ENCODE measurements at places on chromosomes 6 and 20. TPM values are rescaled to one million over a fixed set of nuclear protein-coding genes. Genes with fewer than 3 reads are reported as not detected.

The CLVS2 gene
- not detected for total RNA-seq

The PERP gene
- 7.7 TPM for total RNA-seq

The TTK gene
- 4.4 TPM for total RNA-seq

The LCA5 gene
- total RNA-seq, result 10.1 TPM

The MAPK13 gene
- 4.3 TPM for total RNA-seq

The NOX3 gene
- total RNA-seq, result not detected

The TSBP1 gene
- not detected for total RNA-seq

The MYCT1 gene
- 0.29 TPM for total RNA-seq

The BTNL2 gene
- total RNA-seq, result not detected

The POU5F1 gene
- total RNA-seq, result 0.29 TPM

The TBX18 gene
- total RNA-seq, result 64.1 TPM
